ENCODE measurements at places on chromosomes 12 and 14.

DNA sequence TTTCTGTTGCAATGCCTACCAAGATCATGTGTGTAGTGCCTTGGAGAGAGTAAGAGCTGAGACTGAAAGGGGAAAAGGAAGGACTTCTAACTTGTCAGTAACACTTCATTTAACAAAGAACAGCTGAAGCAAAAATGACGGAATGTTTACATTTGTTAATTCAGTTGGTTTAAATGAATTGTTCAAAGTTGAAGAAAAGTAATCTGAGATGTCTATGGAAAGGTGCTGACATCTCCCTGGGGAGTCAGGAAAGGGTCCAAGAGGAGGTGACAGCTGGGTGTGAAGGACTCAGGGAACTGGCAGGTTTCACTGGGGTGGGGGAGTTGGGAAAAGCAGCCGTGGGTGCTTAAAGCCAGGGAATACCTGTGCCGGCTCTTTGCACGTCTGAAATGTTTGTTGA, 7.9 kb downstream of the TMEM63C start:
- no peak for DNase-seq

GRCh38 chr12:57844709-57845477, 1.6 kb downstream of the CTDSP2 start:
- DNase-seq = no peak

DNA sequence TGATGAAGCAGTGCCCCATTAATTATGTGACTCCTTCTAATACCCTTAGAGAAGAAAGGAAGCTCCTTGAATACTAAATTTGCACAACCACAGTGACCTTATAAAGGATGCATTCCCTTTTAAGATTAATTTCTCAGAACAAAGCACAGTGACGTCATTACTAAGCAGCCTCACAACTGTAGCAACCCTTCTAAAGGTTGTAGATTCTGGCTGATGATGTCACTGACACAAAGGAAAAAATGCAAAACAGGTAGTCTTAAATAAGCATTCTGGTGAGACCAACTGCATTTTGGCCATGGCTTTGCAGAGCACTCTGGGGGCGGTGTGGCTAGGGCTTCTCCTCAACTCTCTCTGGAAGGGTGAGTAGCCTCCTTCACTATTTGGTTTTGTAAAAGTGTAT, 38.4 kb upstream of the OR4E1 start:
- DNase-seq = no peak

GRCh38 chr12:88339966-88340365, 197.9 kb downstream of the TMTC3 start:
- no peak for DNase-seq

DNA sequence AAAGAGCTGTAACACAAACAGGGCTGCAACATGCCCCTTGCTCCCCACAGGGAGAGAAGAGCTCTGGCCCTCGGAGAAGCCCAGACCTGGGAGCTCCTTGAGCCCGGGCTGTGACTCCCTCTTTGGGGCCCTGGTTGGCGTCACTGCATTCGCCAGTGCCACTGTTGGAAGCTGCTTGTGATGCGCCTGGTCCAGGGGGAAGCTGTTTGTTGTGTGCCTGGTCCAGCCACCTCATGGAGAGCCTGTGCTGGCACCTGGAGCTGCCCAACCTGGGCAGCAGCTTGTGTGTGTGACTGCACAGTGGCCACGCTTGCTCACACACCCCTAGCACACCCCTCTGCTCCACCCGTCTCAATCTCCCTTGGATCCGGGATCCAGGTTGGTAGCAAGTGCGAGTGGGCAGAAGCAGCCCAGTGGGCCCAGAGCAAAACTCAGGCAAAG, 49.5 kb downstream of the A2M start:
- no peak for DNase-seq

- no peak for DNase-seq
These were observed 51.0 kb downstream of the IFT81 start for GRCh38 chr12:110175201-110175600.

DNA sequence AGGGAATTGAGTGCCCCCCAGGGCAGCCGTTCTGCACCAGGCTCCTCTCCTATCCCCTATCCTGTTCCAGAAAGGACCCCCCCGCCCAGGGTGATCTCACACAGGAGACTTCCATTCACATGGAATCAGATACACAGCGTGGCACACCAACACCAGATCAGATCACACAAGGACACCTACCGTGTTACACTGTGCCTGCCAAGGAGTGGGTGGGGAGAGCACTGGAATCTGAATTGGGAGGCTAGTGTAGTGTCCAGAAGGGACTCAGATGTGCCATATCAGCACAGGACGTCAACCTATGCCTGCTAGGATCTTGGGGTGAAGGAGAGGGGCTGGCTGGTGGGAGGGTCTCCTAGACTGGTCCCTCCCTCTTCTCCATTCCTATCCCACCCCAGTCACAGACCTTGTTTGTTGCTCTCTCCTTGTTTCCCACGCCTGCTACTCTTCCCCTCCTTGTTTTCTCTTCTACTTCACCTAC, 2.3 kb downstream of the PTMS start:
- no peak for DNase-seq

All from activated CD8-positive, alpha-beta memory T cell treated with anti-CD3 and anti-CD28 coated beads for 48 hours (primary cell).